ENCODE measurements at places on chromosomes 16 and 17.

DNA sequence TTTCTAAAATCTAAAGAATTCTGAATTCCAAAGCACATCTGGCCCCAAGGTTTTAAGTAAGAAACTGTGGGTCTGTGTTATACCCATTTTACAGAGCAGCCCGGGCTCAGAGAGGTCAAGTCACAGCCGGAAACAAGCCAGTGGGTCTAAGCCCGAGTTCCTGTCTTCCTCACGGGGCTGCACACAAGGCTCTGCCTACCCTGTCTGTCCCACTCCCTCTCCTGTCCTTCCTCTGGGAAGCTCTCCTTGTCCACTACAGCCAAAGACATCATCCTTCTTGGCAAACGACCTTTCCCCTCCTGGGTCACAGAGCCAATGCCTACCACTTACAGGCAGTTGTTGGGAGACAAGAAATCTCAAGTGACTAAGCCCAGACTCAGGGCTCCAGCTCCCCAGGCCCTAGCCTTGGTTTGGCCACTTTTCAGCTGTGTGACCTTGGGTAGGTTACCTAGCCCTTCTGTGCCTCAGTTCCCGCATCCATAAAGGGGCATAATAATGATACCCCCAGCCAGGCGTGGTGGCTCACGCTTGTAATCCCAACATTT, 55.6 kb upstream of the MAP3K14 start:
- DNase-seq, result no peak

DNA sequence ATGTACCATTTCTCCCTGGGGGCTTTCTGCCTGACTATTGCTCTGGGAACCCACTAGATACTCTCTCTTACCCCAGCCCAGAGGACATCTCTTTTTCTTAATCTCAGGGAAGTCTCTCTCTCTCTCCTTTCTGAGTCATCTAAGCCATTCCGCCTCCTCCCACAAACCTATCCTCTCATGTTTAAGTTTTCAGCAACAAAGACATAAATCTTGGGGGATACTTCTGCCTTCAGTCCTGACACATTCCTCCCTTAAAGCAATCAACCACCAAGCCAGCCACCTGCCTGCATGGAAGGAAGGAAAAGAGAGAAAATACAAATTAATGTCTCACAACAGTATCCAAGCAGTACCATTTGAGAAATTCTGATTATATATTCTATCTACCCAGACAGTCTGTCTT, 128.8 kb downstream of the HS3ST2 start:
- DNase-seq, result no peak

DNA sequence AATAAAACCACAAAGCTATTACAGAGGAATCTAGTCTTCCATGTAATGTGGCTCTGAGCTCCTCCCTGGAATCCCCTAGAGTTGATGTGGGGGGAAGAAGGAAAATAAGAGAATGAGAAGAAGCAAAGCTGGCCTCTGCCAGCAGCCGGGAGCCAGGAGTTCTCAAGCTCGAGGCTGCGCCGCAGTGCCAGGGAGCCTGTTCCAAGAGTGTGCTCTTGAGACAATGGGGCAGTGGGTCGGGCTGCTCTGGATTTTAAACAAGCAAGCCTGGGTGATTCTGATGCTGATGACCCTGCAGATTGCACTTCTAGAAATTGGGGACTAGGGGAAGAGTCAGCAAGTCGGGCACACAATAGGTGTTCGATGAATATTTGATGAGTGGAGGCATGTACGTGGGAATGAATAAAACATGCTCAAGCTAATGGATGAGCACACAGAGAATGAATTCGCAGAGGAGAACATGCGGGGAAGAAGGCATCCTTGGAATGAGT, 119.9 kb downstream of the CMIP start:
- DNase-seq, result peak; percentile 75

GRCh38 chr16:79668502-79668901, 68.0 kb upstream of the MAF start:
- no peak for DNase-seq

DNA sequence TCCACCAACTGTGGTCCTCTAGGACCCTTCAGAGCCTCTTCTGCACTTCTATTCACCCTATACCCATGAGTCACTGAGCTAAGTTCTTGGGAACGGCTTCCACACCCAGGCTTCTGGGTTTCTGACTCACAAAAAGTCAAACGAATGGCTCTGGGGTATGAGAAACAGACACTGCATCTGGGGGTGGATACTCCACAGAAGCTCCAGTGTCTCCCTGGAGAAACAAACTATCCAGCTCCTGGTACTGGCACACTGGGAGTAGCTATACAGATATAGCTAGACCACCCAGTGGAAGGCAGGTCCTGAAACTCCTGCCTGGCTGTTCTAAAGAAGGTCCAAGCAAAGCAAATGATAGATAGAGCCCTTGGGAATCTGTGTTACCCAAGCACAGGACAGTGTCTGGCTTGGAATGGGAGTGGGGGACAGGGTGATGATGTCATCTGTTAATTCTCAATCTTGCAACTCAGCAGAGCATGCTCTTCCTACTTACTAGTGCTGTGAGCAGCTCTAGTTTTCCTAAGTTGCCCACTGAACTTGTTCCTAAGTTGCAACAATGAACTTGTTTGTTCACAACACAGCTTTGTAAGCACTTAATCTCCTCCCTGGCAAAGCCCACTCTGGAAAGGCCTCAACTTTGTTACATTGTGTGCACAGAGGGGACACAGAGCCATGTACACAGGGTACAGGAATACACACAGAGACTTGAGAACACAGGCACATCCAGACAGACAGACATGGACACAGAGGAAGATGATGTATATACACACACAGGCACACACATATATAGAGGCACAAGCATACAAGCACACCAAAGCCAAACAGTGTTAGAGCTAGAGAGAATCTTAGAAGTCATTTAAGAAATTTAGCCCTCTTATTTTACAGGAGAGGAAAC, 6.7 kb downstream of the MMP28 start:
- DNase-seq, result peak; percentile 74
